ENCODE measurements at places on chromosomes 2 and 18.

GRCh38 chr18:42228581-42228980 lies 273.5 kb downstream of the PIK3C3 start:
- no peak for DNase-seq

GRCh38 chr2:182852801-182853200 lies 13.6 kb downstream of the FRZB start:
- no peak for DNase-seq

- DNase-seq, result no peak
These were observed 322.4 kb downstream of the PTPRM start for GRCh38 chr18:7889515-7889914.

- DNase-seq, result no peak
These were observed 93.9 kb downstream of the MGAT5 start for GRCh38 chr2:134347756-134348155.

DNA sequence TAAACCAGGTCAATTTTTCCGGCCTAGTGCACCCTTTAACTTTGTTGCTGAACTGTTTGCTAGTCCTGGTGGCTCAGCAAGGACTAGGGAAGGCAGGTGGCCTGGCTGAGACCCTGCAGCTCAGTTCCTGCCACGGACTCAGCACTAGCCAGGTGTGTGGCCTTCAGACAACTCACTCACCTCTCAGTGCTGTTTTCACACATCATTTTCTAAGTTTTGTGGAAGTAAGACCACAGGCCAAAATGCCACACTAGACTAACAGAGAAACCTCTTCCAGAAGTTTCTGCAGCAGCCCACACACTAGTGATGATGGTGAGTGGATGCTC lies 65.9 kb upstream of the SLC1A4 start:
- no peak for DNase-seq

DNA sequence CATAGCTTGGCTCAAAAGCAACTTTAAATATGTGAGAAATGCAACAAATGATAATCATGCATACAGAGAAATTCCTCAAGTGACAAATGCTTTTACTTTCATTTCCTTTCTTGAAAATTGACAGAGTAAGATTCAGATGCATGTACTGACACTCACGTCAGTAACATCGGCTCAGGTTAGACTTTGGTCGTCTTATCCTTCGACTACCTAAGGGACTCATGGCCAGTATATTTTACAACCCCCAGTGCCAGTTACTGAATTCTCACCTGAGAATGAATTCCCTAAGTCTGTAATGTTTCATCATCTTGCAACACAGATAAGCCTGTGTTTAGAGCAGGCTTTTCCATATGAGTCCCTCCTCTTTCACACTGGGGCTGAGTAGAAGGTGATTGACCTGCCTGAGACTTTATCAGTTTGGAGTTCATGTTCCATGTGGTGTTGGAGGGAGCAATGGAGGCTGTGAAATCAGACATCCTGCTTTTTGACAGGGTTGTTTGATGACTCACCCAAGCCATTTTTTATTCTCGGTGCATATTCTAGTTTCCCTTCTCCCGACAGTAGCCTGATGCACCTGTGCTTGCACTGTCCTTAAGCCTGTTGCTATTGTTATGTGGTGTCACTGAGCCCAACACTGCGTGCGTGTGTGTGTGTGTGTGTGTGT lies 30.5 kb upstream of the ATP8B1 start:
- no peak for DNase-seq

GRCh38 chr2:199147216-199147615 lies 310.5 kb downstream of the SATB2 start:
- DNase-seq, result no peak

- peak; percentile 65 for DNase-seq
These were observed 7.0 kb upstream of the PAX3 start for GRCh38 chr2:222305516-222306392.

GRCh38 chr2:36453652-36454051 lies 98.1 kb downstream of the CRIM1 start:
- DNase-seq, result no peak

GRCh38 chr18:50877545-50878265 lies 1.2 kb upstream of the ME2 start:
- DNase-seq, result no peak

GRCh38 chr18:39966275-39966674 lies 1988.8 kb upstream of the PIK3C3 start:
- peak; percentile 19 for DNase-seq

GRCh38 chr2:112843836-112844235 lies 7.3 kb upstream of the IL1B start:
- no peak for DNase-seq

DNA sequence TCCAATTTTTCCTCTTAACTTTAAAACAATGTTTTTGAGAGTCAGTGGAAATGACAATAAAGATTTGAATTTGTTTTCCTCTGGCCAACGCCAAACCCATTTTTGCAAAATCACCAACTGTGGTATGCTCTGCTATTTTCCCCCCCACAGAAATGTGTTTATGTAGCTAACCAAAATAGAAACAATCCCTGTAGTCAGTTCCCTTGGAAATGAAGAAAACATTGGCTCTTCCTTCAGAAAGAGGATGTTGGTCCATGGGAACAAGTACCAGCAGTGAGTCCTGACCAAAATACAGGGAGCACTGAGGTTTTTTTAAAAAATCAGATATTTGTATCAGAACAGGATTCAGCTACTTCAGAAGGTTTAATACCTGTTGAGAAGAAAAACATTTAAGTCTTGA lies 65.3 kb downstream of the SLC40A1 start:
- DNase-seq, result no peak

- DNase-seq, result no peak
These were observed 233.0 kb downstream of the TFCP2L1 start for GRCh38 chr2:121052023-121052422.

DNA sequence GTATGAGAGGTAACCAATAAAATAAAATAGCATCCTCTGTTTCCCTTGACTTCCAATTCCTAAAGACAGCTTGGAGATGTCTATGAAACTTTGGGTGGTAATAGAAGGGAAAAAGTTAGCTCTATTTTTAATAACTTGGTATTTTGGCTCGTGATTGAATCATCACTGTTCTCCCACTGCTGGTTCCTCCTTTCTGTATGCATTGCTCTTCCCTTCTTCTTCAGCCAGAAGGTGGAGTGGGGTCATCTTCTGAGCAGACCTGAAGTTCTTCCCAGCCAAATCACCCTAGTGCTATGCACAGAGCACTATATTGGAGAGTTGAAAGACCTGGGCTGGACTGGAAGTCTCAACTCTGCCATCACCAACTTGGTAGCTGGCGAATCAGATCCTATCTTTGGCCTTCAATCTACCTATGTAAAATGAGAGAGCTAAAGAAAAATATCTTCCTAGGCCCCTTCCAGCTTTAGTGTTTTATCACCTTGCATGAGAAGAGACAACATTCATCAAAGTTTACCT lies 54.1 kb downstream of the CPO start:
- no peak for DNase-seq

- DNase-seq, result no peak
These were observed 61.4 kb downstream of the DIPK1C start for GRCh38 chr18:74395648-74396154.

DNA sequence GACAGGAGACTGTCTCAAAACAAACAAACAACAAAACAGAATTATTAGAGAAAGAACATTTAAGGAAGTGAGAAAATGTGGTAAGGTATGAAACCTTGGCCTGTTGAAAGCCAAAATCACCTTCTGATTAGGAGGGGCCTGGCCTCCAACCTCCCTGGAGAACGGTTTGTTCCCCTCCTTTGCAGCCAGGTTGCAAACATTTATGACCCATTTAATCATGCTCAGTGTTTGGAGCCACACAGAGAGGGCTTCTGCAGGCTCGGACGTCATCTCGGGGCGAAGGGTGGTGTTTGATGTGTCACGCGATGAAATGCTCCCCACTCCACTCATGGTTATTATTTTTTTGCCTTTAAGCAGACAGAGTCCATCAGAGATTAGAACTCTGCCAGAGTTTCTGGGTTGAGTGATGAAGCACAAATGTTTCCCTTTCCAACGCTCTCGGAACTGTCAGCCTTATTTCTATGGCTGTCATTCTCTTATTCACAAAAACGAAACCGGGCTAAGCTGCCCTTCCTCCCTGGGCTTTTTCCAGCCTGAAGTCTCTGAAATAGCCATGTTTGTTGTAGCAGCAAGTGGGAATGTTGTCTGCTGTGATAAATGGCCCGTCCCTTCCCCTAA lies 33.6 kb upstream of the ROCK2 start:
- no peak for DNase-seq
